ENCODE measurements at places on chromosomes 4 and X.
A peak's percentile ranks its signal among the peaks of the same experiment; 100 is the strongest.

GRCh38 chr4:185396724-185397385 lies at the start of gene ANKRD37:
ANKRD37 (plus strand) TSS chr4:185396841; CDS start chr4:185396924, 83 bp downstream.
- H3K36me3 ChIP-seq = peaks cover 7% of the 10 kb centered on the region
- H3K4me1 ChIP-seq = peaks cover 9% of the 10 kb centered on the region
- peak; percentile 38 for DNase-seq
- H3K27ac ChIP-seq = peak within 1 kb of the TSS; percentile 93
- no peaks in the 10 kb centered on the region for H3K27me3 ChIP-seq

DNA sequence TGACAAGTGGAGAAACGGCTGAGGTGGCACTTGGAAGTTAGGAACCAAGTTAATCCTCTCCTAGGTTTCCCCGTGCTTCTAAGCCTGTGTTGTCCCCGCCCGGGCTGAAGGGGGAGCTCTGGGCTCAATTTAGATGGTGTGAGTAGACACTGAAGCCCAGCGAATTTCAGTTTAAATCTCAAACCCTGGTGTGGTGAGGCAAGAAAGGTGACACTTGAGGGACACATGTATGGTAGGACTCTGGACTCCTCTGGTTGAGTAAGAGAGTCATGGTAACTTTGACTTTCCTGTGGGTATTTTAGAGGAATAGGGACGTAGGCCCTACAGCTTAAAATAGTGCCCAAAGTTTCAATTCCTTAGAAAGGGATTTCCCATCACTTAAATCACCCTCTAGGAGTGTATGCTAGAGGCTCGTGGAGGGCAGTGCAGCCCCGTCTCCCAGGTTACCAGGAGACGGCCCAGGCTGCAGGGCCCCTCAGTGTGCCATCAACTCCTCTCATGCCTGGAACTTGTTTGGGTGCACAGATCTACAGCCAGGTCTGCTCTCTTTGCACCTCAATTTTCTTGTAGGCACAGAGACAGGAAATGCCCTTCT lies 24.0 kb downstream of the HAND2 start:
- DNase-seq = no peak
- H3K36me3 ChIP-seq = no peaks in the 10 kb centered on the region
- H3K4me1 ChIP-seq = peaks cover 5% of the 10 kb centered on the region
- H3K27ac ChIP-seq = no peak overlapping the region
- H3K27me3 ChIP-seq = peaks cover 81% of the 10 kb centered on the region

DNA sequence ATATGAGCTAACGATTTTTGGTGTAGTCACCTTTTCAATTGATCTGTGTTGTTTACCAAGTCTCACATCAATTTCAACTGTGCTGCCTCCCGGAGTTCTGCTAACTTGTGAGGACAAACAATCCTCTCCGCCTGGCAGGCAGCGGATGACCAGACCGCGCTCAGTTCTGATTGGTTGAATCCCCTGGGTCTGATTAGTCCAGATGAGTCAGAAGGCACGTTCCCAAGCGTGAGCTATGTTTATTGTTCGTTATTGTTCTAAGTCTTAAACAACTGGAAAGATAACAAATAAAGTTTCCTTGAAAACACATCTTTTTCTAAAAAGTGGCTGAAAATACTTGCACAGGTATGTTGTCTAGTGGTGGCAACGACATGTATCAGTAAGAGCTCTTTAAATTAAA lies 37.9 kb upstream of the TRPC3 start:
- peak; percentile 41 for DNase-seq
- H3K4me1 ChIP-seq = no peaks in the 10 kb centered on the region
- H3K27me3 ChIP-seq = no peaks in the 10 kb centered on the region
- no peak overlapping the region for H3K4me3 ChIP-seq

DNA sequence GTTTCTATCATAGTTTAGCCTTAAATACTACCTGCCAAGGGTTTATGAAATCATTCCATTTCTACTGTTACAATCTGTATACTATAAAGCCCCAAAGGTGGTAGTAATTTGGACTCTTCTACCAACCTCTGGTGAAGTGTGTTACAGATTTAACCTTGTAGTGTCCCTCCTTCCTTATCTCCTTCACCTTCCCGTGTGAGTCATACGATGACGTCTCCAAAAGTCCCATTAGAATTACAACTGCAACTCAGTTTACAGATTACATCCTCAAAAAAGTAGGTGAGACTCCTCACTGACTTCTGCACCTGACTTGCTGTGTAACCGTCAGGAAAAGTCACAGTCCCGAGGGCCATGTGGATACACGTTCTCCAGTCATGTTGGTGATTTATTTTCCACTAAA lies 219.0 kb downstream of the DCTD start:
- no peaks in the 10 kb centered on the region for H3K27me3 ChIP-seq
- no peak overlapping the region for H3K27ac ChIP-seq
- H3K4me1 ChIP-seq = no peaks in the 10 kb centered on the region
- peaks cover 5% of the 10 kb centered on the region for H3K36me3 ChIP-seq
- H3K4me3 ChIP-seq = no peak overlapping the region

- no peak for DNase-seq
- no peaks in the 10 kb centered on the region for H3K36me3 ChIP-seq
- H3K4me1 ChIP-seq = no peaks in the 10 kb centered on the region
- H3K27ac ChIP-seq = no peak overlapping the region
- no peak overlapping the region for H3K4me3 ChIP-seq
Measured at GRCh38 chr4:40143926-40144508, 52.8 kb upstream of the RHOH start.

DNA sequence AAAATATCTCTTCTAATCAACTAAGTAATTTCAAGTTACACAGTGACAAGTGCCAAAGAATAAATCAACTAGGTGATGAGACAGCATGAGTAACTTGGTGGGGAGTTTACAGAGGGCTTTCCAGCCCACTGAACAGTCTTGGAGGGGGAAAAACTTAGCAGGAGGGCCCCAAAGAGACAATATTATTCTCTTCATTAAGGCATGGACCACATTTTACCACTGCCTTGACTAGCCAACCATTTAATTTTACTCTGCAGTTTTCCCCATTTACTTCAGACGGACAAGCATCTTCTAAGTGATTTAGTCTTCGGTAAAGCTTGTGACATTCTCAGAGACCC lies 25.3 kb upstream of the GATB start:
- no peak overlapping the region for H3K4me3 ChIP-seq
- H3K36me3 ChIP-seq = no peaks in the 10 kb centered on the region
- no peaks in the 10 kb centered on the region for H3K4me1 ChIP-seq
- H3K27me3 ChIP-seq = no peaks in the 10 kb centered on the region
- H3K27ac ChIP-seq = no peak overlapping the region

GRCh38 chr4:46277165-46277951 lies 112.6 kb downstream of the GABRA2 start:
- DNase-seq = no peak
- H3K4me3 ChIP-seq = no peak overlapping the region
- H3K36me3 ChIP-seq = no peaks in the 10 kb centered on the region
- H3K4me1 ChIP-seq = no peaks in the 10 kb centered on the region
- no peak overlapping the region for H3K27ac ChIP-seq
- no peaks in the 10 kb centered on the region for H3K27me3 ChIP-seq

DNA sequence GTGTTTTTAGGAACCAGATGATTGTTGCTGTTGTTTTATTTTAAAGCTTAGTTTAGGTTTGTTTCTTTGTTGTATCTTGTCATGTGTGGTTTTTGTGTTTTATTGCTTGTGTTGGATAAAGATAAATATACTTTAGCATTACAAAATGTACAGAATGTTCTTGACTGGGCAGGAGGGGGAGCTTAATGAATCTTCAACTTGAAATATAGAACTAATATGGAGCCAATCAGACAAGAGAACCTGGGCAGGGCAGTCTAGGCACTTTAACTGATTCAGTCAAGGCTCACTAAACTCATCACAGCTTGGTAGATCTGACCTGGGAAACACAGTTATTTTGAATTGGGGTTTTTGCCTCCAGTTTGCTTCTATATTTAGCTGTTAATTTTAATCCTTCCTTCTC lies 304.2 kb downstream of the ARHGAP24 start:
- no peaks in the 10 kb centered on the region for H3K36me3 ChIP-seq
- H3K27ac ChIP-seq = peak overlapping the region; percentile 71
- no peaks in the 10 kb centered on the region for H3K27me3 ChIP-seq
- H3K4me1 ChIP-seq = peaks cover 10% of the 10 kb centered on the region

DNA sequence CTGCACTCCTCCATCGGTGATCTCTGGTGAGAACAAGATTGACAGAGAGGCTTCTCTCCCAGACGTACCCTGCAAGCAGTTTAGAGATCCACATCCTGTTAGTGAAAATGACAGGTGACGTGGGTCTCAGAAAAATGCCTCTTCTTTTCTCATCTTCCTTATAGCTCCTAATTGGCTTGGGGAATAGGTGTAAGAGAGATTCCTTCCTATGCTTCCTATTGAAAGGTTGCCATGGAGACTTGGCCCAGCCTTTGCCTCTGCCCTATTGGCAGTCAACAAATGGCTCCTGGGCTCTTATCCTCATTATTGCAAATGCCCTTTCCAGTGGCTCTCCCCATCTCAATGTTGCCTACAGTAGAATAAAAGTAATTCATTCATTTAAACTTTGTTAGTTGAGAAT lies 26.5 kb upstream of the DGKK start:
- no peaks in the 10 kb centered on the region for H3K27me3 ChIP-seq
- H3K27ac ChIP-seq = no peak overlapping the region
- no peak for DNase-seq
- no peaks in the 10 kb centered on the region for H3K4me1 ChIP-seq

- H3K27ac ChIP-seq = no peak overlapping the region
- no peaks in the 10 kb centered on the region for H3K4me1 ChIP-seq
- no peaks in the 10 kb centered on the region for H3K27me3 ChIP-seq
- H3K4me3 ChIP-seq = no peak overlapping the region
- DNase-seq = no peak
Measured at GRCh38 chrX:1351981-1352714, 15.6 kb downstream of the IL3RA start.

- no peaks in the 10 kb centered on the region for H3K36me3 ChIP-seq
- H3K27me3 ChIP-seq = no peaks in the 10 kb centered on the region
- DNase-seq = peak; percentile 15
- H3K4me3 ChIP-seq = no peak overlapping the region
- no peaks in the 10 kb centered on the region for H3K4me1 ChIP-seq
Measured at GRCh38 chrX:129403974-129404669, 119.2 kb downstream of the SMARCA1 start.

- no peak overlapping the region for H3K27ac ChIP-seq
- H3K4me1 ChIP-seq = peaks cover 26% of the 10 kb centered on the region
- H3K4me3 ChIP-seq = no peak overlapping the region
- no peak for DNase-seq
- H3K36me3 ChIP-seq = no peaks in the 10 kb centered on the region
Measured at GRCh38 chrX:72001471-72001870, 90.8 kb downstream of the NHSL2 start.

DNA sequence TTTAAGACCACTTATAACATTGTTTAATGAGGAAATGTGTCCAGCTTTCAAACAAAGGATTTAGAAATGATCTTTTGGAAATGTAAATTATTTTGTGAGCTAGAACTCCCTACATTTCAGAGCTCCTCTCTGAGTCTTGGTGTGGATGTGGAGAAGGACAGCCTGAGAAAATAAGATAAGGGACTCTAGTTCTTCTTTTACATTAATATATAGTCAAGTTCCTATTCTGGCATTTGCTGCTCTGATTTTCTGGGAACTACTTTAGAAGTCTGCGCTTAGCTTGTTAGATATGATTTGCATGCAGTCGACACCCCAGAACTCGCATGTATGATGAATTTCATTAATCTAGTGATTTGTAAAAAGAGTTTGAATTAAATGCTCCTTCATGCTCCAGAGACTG lies 45.5 kb downstream of the TSPAN7 start:
- no peaks in the 10 kb centered on the region for H3K36me3 ChIP-seq
- H3K27ac ChIP-seq = no peak overlapping the region
- no peak overlapping the region for H3K4me3 ChIP-seq
- H3K27me3 ChIP-seq = no peaks in the 10 kb centered on the region
- no peak for DNase-seq
- no peaks in the 10 kb centered on the region for H3K4me1 ChIP-seq

- no peak overlapping the region for H3K27ac ChIP-seq
- H3K27me3 ChIP-seq = no peaks in the 10 kb centered on the region
Measured at GRCh38 chrX:103101299-103102042, 8.5 kb upstream of the NXF3 start.

DNA sequence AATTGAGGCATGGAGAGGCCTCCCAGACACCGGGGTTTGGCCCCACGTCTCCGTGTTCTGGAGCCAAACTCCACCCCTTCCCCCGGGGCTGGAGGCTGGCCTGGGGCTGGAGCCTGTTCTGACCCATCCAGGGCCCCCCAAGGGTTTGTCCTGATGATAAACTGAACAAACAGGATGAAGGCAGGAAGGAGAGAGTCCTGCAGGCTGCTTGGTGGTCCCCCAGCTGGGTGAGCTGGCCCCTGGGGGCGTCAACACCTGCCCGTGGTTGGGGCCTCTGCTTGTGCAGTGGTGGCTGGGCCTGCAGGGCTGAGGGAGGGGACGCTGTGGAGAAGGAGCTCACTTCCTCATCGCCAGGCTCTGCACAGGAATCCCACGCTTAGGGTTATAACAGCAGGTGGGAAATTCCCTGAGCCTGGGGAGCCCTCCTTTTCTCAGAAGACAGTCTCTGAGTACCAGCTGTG lies 2.3 kb downstream of the SH3TC1 start:
- H3K36me3 ChIP-seq = no peaks in the 10 kb centered on the region
- H3K4me3 ChIP-seq = no peak overlapping the region
- no peaks in the 10 kb centered on the region for H3K27me3 ChIP-seq
- no peak for DNase-seq

GRCh38 chrX:19906293-19906692 lies 18.9 kb upstream of the SH3KBP1 start:
- no peaks in the 10 kb centered on the region for H3K36me3 ChIP-seq
- no peaks in the 10 kb centered on the region for H3K4me1 ChIP-seq
- no peak overlapping the region for H3K27ac ChIP-seq
- no peak overlapping the region for H3K4me3 ChIP-seq
- H3K27me3 ChIP-seq = no peaks in the 10 kb centered on the region

GRCh38 chrX:40968180-40968579 lies 117.1 kb upstream of the USP9X start:
- no peak overlapping the region for H3K4me3 ChIP-seq
- H3K4me1 ChIP-seq = no peaks in the 10 kb centered on the region
- no peaks in the 10 kb centered on the region for H3K36me3 ChIP-seq
- no peak for DNase-seq

DNA sequence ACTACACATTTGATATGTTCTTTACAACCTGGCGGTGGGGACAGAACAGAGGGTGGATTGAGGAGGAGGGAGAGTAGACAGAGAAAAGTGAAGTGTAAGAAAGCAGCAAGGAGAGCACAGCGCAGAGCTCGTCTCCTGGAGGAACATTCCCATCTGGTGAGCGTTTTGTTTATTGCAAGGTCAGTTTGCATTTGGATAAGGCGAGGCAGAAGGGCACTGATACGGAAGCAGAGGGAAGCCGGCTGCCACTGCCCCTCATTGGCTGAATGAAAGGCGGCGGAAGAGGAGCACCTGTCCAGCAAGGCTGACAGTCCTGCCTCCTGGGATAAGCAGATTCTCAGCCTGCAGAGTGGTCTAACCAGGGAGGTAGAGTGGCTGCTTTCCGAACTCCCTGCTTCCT lies 83.2 kb downstream of the GPR143 start:
- no peak for DNase-seq
- no peaks in the 10 kb centered on the region for H3K27me3 ChIP-seq
- no peak overlapping the region for H3K27ac ChIP-seq
- no peaks in the 10 kb centered on the region for H3K4me1 ChIP-seq

- no peaks in the 10 kb centered on the region for H3K4me1 ChIP-seq
- DNase-seq = no peak
- H3K36me3 ChIP-seq = no peaks in the 10 kb centered on the region
- no peaks in the 10 kb centered on the region for H3K27me3 ChIP-seq
- H3K27ac ChIP-seq = no peak overlapping the region
- H3K4me3 ChIP-seq = no peak overlapping the region
Measured at GRCh38 chrX:79330022-79330421, 37.1 kb downstream of the ITM2A start.

- no peaks in the 10 kb centered on the region for H3K27me3 ChIP-seq
- H3K27ac ChIP-seq = no peak overlapping the region
- no peak for DNase-seq
- H3K4me3 ChIP-seq = no peak overlapping the region
- H3K4me1 ChIP-seq = peaks cover 3% of the 10 kb centered on the region
Measured at GRCh38 chr4:4985844-4986243, 33.4 kb downstream of the CYTL1 start.

- DNase-seq = no peak
- H3K27me3 ChIP-seq = no peaks in the 10 kb centered on the region
- H3K27ac ChIP-seq = no peak overlapping the region
Measured at GRCh38 chrX:71622032-71622575, 3.8 kb upstream of the CXCR3 start.
